ENCODE measurements at places on chromosomes 16 and 17.

DNA sequence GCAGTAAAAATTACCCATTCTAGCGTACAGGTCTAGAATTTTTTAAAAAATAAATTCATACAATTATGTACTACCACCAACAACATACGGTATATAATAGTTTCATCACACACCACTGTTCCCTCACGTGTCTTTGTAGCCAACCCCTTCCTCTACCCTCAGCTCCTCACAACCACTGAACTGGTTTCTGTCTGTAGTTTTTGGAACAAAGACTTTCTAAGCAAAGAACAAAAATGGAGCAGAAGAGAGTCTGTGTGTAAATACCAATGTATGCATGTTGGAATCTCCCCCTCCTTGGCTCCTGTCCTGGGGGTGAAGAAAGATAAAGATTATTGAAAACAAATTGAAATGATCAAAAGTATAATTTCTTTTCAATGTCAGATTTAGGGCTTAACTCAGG lies 31.9 kb upstream of the CCR7 start:
- DNase-seq = no peak

GRCh38 chr17:79991140-79991923 lies 44.3 kb downstream of the TBC1D16 start:
- peak; percentile 65 for DNase-seq

DNA sequence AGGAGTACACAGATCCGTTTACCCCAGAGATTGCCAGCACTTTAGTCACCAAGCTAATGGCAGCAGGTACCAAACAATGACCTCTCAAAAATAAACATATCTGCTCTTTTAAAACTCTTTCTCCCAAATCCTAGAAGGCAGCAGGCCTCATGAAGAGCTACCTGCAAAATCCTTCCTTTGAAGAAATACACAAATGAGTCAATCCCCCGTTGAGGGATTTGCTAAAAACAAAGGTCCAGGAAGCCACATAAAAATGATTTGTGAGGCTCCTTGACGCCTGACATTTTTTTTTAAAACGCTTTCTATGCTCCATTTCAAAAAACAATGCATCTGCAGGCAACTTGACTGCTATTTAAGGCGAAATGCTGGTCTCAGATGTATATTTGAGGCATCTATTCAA lies 58.2 kb downstream of the NACA2 start:
- DNase-seq = no peak

DNA sequence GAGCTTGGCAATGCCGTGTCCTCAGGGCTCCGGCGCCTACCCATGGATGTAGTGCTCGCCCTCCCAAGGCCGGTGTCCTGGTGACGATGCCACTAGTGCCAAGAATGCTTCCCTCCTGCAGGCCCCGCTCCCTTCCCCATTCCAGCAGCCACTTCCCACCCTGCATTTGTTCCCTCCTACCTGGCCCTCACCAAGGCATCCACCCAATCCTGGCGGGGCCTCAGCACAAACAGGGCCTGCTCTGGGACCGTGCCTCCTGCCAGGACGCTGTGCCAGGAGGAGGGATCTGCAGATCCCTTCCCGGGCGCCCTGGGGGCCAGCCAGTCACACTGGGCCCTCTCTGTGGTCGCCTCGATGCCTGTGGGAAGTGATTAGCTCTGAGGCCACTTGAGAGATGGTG lies 25.1 kb downstream of the ABR start:
- no peak for DNase-seq

GRCh38 chr17:75341784-75342486 lies 52.7 kb upstream of the SLC25A19 start:
- no peak for DNase-seq

GRCh38 chr17:1137465-1137894 lies 42.3 kb downstream of the ABR start:
- DNase-seq = no peak

DNA sequence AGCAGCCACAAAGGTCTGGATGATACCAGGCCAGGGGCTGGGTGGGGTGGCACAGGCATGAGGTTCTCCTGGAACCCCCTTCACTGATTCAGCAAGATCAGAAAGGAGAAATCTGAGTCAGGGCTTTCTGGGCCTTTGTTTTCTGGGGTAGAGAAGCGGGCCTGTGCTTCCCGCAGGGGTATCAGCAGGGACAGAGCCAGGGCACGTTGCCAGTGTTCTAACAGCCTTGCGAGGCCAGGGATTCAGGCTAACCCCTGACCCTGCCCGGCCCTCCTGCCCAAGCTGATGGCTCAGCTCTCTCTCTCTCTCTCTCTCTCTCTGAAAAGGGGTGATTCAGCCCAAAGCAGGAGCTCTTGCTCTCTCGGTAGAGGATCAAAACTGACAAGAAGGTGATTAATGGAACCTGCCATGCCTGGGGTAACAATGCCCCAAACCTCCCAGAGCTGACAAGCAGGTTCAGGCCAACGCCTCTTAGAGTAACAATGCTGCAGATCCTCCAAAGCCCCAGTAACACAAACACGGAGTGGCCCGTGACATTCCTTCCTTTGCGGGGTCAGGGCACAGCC lies 2.0 kb upstream of the KRT13 start:
- DNase-seq = no peak

DNA sequence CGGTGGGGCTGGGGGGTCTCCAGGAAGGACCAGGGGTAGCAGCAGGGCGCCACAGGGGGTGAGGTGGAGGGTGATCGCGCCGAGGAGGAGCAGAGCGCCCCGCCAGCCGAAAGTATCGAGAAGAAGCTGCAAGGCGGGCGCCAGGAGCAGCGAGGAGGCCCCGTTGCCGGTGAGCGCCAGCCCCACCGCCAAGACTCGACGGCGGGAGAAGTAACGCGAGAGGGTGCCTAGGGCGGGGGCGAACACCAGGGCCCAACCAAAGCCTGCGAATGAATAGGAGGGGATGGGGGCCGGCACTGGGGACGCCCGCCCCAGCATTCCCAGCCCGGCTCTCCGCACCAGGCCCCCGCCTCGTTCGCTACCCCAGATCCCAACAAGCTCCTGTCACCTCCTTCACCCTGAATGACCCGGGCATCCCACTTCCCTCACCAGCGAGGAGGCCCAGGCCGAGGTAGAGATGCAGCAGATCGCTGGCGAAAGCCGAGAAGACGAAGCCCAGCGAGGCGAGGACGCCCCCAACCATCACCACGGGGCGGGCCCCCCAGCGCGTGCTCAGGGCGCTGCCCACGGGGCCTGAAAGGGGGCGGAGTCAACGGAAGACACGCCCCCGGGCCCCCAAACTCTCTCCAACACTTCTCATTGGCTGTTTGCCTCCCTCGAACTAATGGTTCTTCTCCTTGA lies 1.3 kb downstream of the SLC16A11 start:
- no peak for DNase-seq

DNA sequence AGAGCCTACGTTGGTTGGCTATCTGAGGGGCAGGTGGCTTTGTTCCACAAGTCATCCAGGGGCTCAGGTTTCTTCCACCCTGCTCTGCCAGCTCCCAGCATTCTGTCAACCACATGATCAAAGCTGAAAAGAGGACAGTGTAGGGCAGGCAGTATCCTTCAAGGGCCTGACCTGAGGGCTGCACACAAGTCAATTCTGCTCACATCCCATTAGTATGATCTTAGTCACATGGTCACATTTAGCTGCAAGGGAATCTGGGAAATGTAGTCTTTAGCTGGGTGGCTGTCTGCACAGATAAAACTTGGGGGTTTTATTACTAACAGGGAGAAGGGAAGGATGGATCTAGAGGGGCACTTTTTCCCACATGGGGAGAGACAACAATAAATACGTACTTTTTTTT lies 97.3 kb downstream of the SALL1 start:
- no peak for DNase-seq

DNA sequence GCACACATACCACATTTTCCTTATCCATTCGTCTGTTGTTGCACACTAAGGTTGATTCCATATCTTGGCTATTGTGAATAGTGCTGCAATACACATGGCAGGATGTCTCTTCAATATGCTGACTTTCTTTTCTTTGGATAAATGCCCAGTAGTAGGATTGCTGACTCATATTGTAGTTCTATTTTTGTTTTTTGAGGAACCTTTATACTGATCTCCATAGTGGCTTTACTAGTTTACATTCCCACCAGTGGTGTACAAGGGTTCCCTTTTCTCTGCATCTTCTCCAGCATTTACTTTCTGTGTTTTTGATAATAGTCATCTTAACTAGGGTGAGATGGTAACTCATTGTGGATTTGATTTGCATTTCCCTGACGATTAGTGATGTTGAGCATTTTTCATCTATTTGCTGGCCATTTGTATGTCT lies 118.1 kb downstream of the STXBP4 start:
- DNase-seq = peak; percentile 74

DNA sequence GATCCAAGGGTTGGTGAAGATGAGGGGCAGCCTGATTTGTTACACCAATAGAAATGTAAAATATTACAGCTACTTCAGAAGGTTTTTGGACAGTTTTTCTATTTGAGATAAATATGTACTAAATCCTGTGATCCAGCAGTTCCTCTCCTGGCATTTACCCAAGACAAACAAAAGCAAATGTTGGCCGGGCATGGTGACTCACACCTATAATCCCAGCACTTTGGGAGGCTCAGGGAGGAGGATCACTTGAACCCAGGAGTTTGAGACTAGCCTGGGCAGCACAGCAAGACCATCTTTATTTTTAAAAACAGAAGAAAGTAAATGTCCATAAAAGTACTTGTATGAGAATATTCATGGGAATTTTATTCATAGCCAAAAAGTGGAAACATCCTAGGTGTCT lies 64.8 kb upstream of the MRC2 start:
- no peak for DNase-seq

Measured in AML-193 (cell line).